Gastroesophageal sphincter (tissue), 4 donors: ENCODE measurements at places on chromosomes 11 and 22.

- no peak for ATAC-seq
Measured at GRCh38 chr11:17294033-17294432, 17.5 kb downstream of the NUCB2 start.

DNA sequence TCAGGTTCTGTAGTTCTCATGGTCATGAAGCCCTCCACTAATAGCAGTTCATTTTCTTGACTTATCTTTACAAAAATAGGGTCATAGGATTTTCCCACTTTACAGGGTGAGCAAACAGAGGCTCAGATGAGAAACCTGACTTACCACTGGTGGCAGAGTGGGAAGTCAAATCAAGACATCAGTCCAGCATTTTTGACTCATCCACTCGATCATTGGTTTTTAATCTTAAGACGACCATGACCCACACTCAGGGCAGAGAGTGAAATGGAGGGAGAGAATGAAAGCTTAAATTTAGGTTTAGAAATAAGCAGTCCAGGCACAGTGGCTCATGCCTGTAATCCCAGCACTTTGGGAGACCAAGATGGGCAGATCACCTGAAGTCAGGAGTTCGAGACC is 42.1 kb downstream of the RTL6 start:
- ATAC-seq, result no peak

DNA sequence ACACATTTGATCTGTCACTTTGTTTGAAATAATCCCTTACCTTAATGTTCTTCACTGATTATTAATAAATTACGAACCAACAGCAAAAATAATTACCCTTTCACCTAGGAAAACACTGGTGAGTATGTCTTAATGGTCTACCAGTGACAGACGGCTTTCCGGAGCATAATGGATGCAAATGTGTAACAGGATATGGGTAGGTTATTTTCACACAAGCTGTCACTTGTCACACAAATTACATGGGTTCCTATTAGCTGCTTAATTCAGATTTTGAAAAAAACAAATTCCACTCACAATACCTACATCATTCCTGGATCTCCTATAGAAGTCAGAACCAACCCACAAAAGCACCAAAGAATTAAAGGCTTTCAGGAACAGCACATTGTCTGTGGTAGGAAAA is 127.9 kb downstream of the WT1 start:
- ATAC-seq, result no peak

DNA sequence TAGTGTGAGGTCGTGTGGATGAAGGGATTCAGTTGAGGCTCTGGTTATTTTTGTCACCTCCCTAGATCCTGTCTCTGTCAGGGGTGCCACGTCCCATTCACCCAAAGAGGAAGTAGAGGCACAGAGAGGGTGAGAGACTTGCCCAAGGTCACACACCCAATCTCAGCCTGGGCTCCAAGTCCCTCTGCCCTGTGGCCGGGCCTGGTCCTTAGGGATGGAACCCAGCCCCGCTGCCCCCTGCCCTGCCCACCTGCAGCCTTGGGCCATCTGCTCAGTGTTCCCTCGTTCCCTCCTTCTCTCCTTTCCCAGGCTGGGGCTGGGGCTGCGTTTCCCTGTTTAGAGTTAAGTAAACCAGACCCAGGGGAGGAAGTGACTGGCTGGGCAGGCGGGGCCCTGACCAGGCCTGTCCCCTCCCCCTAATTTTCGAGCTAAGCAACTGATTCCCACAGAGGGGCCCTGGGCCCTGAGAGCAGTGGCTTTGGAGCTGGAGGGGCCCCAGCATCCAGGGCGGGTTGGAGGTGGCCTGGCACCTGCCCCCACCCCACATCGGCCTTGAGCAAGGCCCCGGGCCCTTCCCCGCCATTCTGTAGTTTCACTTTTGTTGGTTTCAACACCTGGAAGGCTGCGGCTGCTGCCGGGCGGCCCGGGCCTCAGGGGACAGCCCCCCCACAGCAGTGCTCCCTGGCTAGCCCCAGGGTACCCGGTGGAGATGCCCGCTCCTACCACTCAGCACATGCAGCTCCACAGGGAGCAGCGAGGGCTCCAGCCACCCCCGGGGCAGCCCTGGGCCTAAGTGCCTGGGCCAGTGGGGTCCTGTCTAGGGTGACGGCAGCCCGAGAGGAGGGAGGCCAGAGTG is 1.5 kb downstream of the TCIRG1 start:
- peak; percentile 46 for ATAC-seq

- ATAC-seq, result no peak
Measured at GRCh38 chr11:119739975-119740374, 11.0 kb upstream of the NECTIN1 start.

GRCh38 chr22:29701155-29701999 is 18.4 kb upstream of the CABP7 start:
- no peak for ATAC-seq
